ENCODE measurements at places on chromosomes 4 and X. TPM values are rescaled to one million over a fixed set of nuclear protein-coding genes. Genes with fewer than 3 reads are reported as not detected.

AKAP14 gene
- polyA plus RNA-seq = not detected

CENPVL2 gene
- polyA plus RNA-seq = not detected

LRCH2 gene
- polyA plus RNA-seq = 4.1 TPM

DNA sequence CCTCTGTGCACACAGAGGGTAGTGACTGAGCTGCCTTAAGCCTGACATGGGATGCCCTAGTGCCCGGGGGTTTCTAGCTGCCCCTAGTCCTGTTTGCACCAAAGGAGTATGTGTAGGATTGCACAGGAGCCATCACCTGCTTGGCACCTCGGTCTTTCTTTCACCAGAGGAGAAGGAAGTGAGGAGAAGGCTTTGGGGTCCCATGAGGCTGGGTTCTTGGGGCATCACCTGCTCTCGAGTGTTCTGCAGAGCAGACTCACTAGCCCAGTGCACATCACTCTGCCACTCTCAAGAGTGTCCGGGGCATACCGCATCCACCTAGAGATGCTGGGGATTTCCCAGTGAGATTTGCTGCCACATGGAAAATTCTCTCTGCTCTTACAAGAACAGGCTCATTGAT lies 40.5 kb upstream of the GPR78 start:
- DNase-seq = no peak

GRCh38 chrX:130413415-130413814 lies 11.6 kb downstream of the RBMX2 start:
- no peak for DNase-seq

DNA sequence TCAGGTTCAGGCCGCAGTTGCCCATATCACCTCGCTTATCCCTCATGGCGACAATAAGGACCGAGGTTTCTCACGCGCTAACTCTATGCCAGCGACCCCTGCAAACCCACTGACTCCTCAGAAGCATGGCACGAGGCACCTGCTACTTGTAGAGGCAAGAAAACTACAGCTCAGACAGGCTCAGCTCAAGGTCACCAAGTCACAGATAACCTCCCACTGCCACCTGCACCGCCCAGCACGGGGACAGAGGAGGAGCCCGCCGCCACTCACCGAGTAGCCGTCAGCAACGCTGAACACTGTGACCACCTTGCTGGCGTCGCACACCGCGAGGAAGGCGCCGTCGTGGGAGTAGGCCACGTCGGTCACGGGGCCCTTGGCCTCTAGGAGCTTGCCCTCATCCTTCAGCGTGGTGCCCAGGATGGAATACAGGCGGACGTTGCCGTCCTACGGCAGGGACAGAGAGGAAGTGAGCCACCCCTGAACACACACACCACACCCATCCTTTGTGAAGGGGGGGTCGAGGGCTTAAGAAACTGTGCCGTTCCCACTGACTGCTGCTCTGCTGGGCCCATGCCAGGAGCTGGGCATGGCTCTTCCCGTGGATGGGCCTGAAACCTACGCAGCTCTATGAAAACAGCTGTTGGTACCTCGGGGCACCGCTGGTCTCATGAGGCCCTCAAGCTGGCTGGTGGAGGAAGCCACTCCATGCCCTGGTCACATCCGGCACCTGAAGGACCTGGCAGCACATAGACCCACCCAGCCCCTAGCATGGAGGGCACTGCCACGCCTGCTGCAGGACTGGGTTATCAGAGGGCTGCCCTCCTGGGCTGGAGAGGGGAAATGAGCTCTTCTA lies 38.9 kb downstream of the WDR1 start:
- no peak for DNase-seq

- DNase-seq = no peak
These were observed 9.3 kb upstream of the SAT1 start for GRCh38 chrX:23773601-23774175.

Measured in BJ (cell line).